NCI-H69 (cell line): ENCODE measurements at places on chromosomes 6 and 20.
A peak's percentile ranks its signal among the peaks of the same experiment; 100 is the strongest.

- peak; percentile 63 for DNase-seq
These were observed 390.1 kb downstream of the ZFAND3 start for GRCh38 chr6:38209371-38210260.

DNA sequence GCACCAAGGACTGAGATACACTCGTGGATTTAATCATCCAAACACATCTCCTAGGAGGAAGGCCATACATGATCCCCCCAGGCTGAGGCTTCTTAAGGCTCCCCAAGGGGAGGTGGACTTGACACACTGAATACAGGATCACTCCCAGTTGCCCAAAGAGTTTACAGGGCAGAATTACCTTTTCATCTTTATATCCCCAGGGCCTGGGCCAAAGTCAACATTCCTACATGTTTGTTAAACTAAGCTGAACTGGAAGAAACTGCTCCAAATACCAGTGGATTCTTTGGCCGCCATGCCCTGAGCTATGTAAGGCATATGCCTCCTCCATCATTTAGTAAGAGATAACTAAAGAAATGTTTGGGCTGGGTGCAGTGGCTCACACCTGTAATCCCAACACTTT lies 22.2 kb upstream of the SERPINB1 start:
- DNase-seq = no peak

- no peak for DNase-seq
These were observed 22.9 kb downstream of the FAM110A start for GRCh38 chr20:856361-856775.

DNA sequence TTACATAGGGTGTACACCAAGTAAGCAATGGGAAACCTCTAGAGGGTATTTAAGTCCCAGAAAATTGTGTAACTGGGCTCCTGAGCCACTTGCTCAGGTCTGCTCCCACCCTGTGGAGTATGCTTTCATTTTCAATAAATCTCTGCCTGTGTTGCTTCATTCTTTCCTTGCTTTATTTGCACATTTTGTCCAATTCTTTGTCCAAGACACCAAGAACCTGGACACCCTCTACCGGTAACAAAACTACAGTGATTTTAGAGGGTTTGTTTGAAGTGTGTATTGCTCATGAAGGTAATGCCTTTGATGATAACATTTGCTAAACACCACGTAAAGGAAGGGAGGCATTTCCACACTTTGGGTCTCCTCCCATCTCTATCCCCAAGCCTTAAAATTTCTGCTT lies 46.2 kb downstream of the MYB start:
- no peak for DNase-seq
